ENCODE measurements at places on chromosomes 6 and 20. TPM values are rescaled to one million over a fixed set of nuclear protein-coding genes. Genes with fewer than 3 reads are reported as not detected.

The TMEM151B gene
- total RNA-seq: not detected

DNA sequence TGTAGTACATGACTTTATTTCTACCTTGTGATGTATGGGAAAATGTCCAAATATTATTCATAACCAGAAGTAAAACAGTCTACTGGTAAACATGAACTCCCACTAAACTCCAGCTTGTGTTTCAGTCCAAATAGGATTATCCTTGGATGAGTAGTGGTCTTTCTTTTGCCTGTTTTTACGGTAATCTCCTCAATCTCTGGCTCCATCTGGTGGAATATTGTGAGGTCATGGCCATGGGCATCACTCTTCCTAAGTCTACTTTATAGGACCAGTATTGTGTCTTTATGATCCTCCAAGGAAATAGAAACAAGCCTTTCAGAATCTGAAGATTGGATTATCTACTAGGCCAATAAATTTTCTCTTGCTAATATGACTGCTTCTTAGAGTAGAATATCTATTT, 505.0 kb downstream of the BMP2 start:
- H3K4me1 ChIP-seq: no peaks in the 10 kb centered on the region
- H3K36me3 ChIP-seq: no peaks in the 10 kb centered on the region
- DNase-seq: no peak
- H3K27me3 ChIP-seq: peaks cover 7% of the 10 kb centered on the region
- H3K4me3 ChIP-seq: no peak overlapping the region
- H3K27ac ChIP-seq: no peak overlapping the region

- peaks cover 64% of the 10 kb centered on the region for H3K4me1 ChIP-seq
- H3K27me3 ChIP-seq: no peaks in the 10 kb centered on the region
- DNase-seq: no peak
These were observed 63.7 kb downstream of the PHACTR2 start for GRCh38 chr6:143741480-143741879.

- no peak for DNase-seq
- H3K4me1 ChIP-seq: peaks cover 3% of the 10 kb centered on the region
- H3K27ac ChIP-seq: no peak overlapping the region
- H3K4me3 ChIP-seq: no peak overlapping the region
- H3K36me3 ChIP-seq: no peaks in the 10 kb centered on the region
These were observed 21.9 kb upstream of the CDH4 start for GRCh38 chr20:61230166-61230565.

The CTCFL gene
- not detected for total RNA-seq
